ENCODE measurements at places on chromosomes 3 and 15.

DNA sequence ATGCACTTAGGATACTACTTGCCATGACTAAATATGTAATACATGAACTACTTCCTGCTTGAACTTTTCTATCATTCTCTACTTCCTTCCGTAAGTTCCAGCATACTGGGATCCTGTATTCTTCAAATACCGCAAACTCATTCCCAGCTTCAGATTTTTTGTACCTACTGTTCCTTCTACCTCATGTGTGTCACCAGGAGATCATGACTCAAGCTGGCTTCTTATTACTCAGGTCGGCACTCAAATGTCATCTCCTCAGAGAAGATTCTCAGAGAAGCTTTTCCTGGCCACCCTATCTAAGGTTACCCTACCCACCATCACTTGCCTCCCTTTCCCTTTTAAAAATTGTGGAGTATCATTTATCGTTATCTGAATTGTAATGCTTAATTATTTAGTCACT lies 66.7 kb downstream of the RFX7 start:
- DNase-seq: no peak

DNA sequence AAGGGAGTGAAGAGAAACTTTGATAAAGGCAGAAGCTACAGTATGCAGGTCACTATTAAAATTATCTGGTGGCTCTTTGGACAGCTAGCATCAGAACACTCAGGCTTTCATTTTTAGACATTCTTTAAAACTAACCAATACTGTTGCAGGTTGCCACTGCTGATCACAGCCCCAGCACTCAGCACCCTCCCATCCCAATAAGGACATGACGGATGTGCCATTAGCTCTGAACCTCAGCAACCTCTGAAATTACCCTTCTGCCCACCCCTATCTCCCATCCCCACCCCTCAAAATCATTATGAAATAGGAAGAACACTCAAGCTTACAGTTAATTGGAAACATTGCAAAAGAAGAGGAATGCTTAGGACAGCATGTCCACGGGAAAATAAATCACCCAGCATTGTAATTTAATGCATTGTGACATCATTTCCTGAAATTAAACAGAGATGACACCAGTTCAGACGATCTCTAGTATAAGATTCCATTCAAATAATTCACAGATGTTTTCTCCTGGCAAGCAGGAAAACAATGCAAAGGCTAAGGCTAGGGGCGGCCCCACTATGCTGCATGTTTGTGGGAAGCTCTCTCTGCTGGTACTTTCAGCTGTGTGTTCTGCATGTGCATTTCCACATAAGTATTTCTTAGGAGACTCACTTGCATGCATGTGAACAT lies 71.6 kb downstream of the MEIS2 start:
- no peak for DNase-seq

DNA sequence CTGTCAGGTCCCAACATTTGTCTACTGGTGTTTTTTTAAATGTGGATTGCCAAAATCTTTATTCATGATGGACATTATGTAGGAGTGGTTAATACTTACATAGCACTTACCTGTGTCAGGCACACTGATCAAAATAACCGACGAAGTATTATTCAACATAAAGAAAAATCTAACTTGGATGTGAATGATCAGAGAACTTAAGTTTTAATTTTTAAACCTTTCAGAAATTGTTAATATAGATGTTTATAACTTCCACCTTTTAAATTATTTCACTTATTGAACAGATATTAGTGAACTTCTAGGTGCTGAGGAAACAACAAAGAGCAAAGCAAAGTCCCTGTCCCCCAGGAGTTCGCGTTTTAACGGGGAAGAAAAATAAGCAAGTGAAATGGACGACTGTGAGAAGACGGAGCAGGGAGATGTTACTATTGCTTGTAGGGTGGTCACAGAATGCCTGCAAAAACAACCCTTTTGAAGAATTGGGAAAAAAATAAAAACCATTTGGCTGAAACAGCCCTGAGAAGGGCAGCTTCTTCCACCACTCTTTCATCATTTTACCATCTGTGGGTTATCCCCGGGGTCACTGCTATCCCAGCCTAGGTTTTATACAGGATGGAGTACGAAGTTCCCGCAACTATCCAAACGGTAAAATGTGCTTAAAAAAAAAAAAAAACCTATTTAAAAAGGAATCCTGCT lies 915 bp upstream of the APH1B start:
- DNase-seq: no peak

DNA sequence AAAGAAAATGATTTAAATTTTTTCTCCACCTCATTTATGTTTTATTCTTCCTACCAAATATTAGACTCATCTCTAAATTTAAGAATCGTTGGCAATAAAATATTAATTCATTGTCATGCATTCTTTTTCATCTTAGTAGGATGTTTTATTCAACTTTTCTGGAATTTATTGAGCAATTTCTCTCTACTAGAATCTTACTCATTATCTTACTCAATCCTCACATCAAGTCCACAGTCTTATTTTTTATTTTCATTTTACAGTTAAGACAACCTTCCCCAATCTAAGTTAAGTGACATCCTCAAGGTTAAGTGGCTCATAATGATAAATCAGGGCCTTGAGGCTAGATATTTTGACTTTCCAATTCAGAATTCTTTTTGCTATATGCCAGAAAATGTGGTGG lies 15.9 kb upstream of the ALDH1A2 start:
- no peak for DNase-seq

- no peak for DNase-seq
Observed at GRCh38 chr15:91787198-91787597, 66.3 kb upstream of the SLCO3A1 start.

GRCh38 chr3:150079029-150079739 lies 108.5 kb upstream of the PFN2 start:
- no peak for DNase-seq

DNA sequence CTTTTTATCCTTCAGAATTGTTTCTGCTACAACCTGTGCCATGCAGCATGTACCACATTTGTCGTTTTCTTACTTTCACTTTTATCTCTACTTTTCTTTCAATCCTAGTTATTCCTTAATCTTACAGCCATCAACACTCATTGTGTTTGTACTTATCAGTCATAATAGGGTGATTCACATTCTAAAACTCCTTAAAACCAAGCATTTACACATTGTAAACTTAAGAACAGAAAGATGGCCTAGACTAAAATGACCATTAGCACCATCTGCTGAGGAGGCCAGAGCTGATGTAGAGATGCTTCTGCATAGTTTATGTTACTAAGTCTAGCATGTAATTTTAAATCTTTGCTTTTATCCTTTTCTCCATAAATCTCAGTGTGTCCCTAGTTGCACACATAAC lies 25.5 kb downstream of the EIF2AK4 start:
- DNase-seq: no peak

- no peak for DNase-seq
Observed at GRCh38 chr15:80052597-80053304, 6.7 kb upstream of the ZFAND6 start.

DNA sequence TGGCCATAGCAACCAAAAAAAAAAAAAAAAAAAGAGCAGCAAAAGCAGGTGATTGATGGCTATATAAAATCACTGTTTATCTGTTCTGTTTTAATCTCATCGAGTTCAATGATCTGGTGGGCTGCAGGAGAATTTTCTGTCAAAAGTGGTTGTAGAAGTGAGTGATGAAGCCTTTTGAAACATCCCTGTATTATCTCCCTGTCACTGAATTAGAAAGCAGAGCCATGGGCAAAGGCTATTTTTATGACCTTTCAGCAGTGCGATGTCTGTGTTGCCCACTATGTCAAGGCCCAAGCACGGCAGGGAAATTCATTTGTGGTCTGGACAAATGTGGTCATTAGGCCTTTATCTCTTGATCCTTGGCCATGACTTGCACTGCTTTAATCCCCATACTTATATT lies 59.9 kb downstream of the OTOL1 start:
- DNase-seq: no peak

- DNase-seq: no peak
Observed at GRCh38 chr3:13700362-13700761, 151.4 kb downstream of the FBLN2 start.

GRCh38 chr3:131036986-131037385 lies 10.3 kb downstream of the NEK11 start:
- no peak for DNase-seq

GRCh38 chr3:55804170-55805095 lies 317.3 kb upstream of the WNT5A start:
- DNase-seq: no peak
